ENCODE measurements at places on chromosomes 3 and 15. TPM values are rescaled to one million over a fixed set of nuclear protein-coding genes. Genes with fewer than 3 reads are reported as not detected.
A peak's percentile ranks its signal among the peaks of the same experiment; 100 is the strongest.

- DNase-seq = no peak
These were observed 10.4 kb upstream of the ZSCAN2 start for GRCh38 chr15:84590406-84590805.

DNA sequence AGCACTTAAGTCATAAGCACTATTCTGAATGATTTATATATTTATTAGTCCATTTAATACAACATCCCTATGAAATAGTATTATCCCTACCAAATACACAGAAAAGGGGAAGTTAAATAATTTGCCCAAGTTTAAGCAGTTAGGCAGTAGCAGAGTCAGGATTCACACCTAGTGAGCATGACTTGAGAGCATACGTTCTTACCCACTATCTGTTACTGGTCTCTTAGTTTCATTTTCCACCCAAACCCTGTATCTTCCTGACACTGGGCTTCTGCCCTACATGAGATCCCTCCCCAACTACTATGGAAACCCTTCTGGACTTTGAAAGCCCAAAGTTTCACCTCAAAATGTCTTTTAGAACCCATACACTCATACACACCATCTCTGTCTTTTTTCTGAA, 4.4 kb upstream of the ATOSA start:
- peak; percentile 18 for DNase-seq

DNA sequence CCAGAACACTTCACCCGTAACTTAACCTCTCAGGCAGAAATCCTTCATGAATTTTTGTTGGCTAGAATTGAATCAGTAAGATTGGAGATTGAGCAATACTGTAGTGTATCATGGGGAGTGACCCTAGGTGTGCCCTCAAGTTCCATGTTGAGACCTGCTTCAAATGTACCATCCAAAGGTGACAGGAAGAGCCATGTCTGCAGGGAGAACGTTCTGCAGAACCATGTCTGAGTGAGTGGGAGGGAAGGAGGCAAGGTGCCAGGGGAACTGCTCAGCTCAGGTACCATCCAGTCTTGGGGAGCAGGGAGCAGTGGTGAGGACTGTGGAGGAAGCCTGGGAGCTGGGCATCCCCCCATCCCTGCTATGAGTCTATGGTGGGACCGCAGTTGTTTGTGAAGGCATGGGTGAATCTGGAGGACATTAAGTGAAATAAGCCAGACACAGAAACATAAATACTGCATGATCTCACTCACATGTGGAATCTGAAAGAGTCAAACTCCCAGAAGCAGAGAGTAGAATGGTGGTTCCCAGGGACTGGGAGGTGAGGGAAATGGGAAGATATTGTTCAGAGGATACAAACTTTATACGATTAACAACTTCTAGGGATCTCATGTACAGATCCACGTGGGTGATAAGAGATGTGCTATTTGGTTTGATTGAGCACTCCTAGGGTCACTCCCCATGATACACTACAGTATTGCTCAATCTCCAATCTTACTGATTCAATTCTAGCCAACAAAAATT, 23.3 kb downstream of the CFAP161 start:
- DNase-seq = no peak

DNA sequence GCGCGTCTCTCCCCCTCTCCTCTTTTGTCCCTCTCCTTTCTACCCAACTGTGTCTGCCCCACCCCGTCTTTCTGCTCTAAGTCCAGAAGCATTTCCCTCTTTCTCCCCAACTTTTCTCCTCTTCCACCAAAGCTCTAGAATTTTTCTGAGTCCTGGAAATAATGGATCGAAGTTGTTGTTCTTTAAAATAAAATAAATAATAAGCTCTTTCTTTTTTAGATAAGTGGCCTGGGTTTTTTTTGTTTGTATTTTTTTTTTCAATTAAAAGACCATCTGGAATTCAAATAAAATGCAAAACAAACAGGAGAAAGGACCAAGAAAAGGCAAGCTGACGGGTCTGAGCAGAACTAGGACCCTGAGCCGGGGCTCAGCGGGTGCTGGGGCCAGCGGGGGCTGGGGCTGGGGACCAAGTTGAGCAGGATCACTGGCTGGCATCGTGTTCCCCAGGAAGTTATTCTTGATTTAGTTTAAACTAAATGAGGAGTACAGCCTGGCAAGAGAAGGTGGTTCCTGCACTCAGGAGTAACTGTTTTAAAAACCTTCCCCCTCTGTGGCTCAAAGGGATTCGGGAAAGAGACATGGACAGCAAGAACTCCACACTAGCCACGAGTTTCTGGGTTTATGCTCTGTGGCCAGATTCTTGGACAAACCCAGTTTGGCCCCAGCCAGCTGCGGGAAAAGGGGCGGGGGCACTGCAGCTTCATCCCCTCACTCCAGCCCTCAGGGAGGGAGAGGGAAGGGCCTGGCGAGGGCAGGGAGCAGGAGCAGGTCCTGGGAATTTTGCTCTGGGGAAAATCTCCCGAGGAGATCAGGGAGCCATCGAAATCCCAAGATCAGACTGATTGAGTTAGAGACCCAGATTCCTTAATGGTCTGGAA, 8.4 kb downstream of the GATA2 start:
- no peak for DNase-seq

DNA sequence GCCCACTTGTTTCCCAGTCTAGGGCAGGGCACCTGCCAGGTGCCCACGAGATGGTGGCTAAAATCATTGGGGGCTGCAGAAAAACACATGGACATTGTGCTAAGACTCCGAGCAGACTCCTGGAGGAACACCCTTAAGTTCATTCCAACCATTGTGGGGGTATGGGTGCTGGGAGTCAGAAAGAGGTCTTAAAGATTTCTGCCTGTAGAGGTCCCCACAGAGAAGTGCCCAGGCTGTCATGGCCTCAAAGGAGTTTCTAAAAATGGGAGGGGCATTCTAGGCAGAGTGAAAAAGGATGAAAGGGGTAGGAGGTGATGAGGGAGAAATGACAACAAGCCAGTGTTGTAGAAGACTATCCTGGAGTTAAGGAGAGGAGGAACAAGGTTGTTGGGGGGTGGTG, 17.1 kb downstream of the RBP1 start:
- DNase-seq = peak; percentile 19

DNA sequence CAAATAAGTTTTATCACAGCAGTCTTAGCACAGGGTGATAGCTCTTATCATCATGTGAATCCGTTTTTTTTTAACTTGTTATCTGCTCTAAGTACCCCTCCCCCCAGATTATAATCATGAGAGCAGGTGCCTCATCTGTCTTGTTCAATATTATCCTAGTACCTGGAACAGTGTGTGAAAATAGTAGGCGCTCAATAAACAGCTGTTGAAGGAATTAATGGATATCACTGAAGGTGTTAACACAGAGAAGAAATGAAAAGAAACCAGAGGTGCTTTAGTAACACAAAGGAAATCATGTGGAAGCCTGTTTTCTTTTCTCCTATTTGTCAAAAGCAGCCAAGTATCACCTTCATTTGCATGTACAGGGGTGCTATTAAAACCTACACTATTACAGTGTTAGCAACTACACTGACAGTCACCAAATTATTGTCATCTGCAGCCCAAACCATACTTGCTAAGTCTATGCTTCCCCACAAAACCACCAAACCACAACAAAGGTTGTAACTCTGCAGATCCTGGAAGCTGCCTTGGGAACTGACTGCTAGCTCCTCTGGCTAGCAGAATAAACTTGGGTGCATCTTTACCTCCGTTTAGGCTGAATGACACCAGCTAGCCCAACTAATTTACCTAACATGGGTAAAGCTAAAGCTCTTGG, 2.9 kb downstream of the XPC start:
- DNase-seq = peak; percentile 24

TRIM42 gene
- not detected for total RNA-seq

DNA sequence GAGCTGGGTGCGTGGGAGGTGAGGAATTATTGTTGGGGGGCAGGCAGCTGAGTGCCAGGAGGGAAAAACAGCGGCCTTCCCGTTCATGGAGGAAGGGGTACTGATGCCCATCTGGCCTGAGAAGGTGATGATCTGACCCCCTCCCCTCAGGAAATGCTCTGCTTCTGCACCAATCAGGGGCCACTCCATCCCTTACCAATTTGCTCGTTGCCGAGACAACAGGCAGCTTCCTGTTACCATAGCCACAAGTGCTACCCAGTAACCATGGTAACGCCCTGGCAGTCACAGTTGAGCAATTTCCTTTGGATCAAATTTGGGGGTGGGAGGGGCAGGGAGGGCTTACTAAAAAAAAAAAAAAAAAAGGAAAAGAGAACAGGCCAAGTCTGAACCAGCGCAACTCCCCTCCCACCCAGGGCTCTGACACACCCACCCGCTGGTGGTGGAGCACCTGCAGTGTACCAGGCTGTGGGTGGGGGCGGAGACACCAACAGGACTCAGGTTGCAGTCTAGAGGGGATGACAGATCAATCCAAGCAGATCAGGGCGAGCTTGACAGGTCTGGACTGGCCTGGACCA, 13.7 kb downstream of the CELF6 start:
- peak; percentile 45 for DNase-seq

DNA sequence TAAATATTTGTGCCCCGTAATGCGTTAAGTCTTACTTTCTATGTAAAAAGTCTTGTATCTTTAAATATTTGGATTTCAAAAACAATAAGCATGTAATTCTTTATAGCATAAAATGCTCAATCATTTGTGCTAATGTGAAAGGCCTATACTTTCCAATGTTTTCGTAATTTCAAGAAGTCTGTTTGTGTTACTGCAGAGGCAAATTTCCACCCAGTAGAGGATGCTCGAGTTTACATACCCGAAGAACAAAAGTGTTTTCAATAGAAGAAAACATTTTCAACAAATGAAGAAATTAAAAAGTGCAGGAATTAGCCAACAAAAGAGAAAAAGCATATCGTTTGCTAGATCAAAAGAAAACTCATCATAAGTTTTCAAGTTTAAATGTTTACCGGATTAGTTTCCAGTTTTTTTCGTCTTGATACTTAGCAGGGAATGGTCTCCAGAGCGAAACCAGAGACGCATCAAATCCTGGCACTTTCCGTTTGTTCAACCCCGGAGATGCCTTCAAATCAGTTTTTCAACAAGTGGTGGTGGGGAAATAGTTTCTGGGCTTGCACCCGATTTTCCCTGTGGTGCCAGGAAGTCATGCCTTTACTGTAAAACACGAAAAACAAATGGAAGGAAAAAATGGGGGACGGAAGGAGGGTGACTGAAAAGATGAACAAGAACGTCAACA, 1.0 kb downstream of the CGGBP1 start:
- DNase-seq = no peak

TMEM45A gene
- total RNA-seq = 0.80 TPM

- no peak for DNase-seq
These were observed 1.4 kb upstream of the STRA6 start for GRCh38 chr15:74203914-74204431.

GRCh38 chr15:66885281-66885915, 180.0 kb upstream of the SMAD3 start:
- DNase-seq = no peak

DNA sequence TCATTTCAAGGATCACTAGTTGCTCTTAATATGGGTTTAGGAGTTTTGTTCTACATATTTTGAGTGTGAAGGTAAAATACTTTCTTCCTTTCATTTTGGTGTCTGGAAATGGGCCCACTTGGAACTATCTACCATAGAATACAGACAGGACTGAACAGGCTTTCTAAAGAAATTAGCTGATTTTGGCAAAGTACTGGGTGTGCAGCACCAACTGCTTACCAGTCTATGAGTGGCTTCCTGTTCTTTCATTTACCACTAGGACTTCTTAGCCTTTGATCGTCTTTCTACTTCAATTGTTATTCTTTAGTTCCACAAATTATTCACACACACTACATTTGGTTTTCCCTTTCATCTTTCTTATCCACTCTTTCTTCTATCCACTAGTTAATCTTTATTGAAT, 1196.3 kb downstream of the ROBO1 start:
- DNase-seq = no peak

DNA sequence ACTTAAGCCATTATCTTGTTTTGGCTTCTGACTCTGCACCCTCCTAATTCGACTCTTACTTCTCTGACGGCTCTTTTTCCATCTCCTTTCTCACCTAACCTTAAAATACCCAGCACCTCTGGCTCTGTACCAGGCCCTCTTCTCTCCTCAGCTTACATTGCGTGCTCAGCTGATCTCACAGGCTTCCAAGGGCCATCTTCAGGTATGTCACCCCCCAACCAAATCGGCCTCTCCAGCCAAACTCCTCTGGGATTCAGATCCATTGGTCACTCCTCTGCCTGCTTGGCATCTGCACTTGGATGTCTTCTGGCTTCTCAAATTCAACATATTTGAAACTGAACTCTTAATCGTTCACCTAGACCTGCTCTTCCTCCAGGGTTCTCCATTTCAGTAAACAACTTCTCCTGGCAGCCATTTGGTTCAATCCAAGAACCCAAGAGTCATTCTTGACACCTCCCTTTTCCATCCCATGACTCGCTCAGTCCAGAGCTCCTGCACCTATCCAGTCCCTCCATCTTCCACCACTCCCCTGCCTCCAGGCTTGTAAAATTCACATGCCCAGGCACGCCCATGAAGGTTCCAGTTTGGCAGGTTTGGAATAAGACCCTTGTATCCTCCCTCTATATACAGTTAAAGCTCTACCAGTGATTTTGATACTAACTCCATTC, 35.2 kb upstream of the SLC41A3 start:
- DNase-seq = no peak

GRCh38 chr3:174767853-174768382, 91.2 kb upstream of the NAALADL2 start:
- no peak for DNase-seq

CHST14 gene
- 12.1 TPM for total RNA-seq

DNA sequence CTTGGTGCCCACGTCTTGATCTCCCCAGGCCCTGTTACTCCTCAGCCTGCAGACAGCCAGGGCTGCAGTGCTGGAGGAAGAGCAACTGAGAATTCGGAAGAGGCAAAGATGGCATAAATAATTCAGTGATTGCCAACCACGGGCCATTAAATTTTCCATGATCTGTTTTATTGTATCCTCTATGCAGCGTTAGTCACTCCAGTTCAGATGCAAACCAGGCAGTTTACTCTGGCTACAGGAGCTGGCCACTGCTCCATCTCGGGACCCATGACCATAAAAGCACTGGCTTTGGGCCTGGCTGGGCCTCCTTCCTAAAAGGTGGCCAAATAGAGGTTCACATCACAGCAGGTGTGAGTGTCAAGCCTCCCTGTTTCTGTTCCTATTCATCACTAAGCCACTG, 137.6 kb upstream of the TLE3 start:
- no peak for DNase-seq

KNL1 gene
- 32.1 TPM for total RNA-seq

- no peak for DNase-seq
These were observed 345.6 kb upstream of the TGFBR2 start for GRCh38 chr3:30260762-30261161.

- DNase-seq = no peak
These were observed 34.1 kb upstream of the WNT5A start for GRCh38 chr3:55521064-55521737.

GRCh38 chr15:98286831-98287230, 326.3 kb downstream of the ARRDC4 start:
- DNase-seq = no peak

DNA sequence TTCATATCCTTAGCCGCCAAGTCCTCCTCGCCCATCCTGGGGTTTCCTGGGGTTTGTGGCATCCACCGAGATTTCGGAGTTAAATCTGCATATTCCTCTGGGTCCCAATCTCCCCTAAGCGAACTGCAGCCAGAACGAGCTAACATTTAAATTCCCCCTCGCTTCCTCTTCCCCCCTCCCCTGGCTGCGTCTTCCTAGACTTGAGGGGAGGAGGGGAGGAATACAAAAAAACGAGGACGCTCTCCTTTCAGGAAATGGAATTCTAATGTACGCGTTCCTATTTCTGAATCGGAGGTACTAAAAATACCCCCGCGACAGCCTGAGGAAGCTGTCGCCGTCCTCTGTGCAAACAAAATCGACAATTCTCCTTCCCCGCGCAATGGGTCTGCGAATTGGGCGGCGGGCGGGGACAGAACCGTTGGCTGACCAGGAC, 5.6 kb downstream of the FEZF2 start:
- DNase-seq = no peak

DNAH12 gene
- total RNA-seq = not detected

ECE2 gene
- not detected for total RNA-seq
